ENCODE measurements at places on chromosomes 4 and X.

GRCh38 chrX:124501586-124501985 is 155.2 kb downstream of the SH2D1A start:
- no peak for DNase-seq

DNA sequence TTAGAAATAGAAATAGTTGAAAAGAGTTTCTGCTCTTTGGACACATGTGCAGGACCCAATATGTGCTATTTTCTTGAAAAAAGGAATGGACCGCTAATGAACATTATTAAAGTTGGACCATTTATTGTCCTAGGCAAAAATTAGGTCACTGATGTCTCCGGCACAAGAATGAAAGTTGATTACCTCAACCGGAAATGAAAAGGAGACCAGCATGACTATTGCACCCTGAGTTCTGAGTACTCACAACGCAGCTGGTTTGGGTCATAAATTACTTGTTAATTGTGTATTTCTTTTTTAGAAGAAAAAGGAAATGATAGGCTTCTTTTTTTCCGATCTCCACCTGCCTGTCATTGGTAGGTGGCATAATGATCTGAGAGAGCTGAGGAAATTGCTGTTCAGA is 232.7 kb downstream of the ARHGAP24 start:
- no peak for DNase-seq

GRCh38 chr4:23768541-23768940 is 121.3 kb downstream of the PPARGC1A start:
- DNase-seq: no peak

GRCh38 chr4:41784191-41784979 is 35.9 kb upstream of the PHOX2B start:
- no peak for DNase-seq

- no peak for DNase-seq
Measured at GRCh38 chr4:155539746-155540145, 126.9 kb upstream of the GUCY1A1 start.

DNA sequence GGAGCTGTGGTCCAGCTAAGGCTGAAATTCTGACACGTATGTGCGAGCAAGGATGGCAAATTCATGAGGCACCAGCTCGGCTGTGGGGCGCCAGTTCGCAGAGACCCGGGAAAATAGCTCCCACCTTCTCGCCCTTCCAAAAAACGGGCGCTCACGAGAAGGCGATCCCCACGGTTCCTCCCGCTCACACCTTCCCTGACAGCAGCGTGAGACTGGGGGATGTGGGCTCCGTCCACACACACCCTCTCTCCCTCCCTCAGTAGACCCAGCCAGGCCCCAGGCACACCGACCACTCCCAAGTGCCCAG is 584 bp downstream of the GPC3 start:
- no peak for DNase-seq

DNA sequence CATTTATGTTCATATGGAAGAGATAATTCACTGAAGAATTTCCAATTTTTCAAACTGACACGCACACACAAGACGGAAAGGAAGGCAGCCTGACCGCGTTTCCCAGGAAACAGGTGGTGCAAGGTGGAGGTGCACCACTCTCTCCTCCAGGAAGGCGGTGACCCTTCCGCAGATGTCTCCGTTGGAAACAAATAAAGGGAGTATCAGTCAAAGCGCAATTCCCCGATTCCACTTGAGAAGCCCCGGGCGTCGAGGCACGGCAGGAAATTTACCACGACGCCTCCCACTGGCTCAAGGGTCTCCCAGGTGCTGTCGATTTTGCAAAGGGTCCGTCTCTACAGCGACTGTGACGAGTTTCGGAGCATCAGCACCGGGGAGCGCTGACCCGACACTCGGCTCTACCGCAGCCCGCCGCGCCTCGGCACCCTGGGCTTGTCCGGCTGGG is 770 bp upstream of the TIGD2 start:
- no peak for DNase-seq

DNA sequence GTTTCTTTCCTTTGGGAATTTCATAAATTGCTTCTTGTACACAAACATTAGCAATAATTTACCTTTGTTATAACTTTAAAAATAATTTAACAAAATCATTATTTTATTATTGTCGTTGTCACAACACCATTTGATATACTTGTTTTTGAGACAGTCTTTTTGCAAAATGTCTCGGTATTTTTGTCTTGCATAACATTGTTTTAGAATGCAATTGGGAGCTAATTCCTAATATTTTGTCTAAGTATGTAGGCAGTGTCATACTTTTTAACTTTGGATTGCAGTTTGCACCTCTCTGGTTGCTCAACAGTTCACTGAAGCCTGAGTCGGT is 340 bp upstream of the CFAP299 start:
- DNase-seq: no peak

DNA sequence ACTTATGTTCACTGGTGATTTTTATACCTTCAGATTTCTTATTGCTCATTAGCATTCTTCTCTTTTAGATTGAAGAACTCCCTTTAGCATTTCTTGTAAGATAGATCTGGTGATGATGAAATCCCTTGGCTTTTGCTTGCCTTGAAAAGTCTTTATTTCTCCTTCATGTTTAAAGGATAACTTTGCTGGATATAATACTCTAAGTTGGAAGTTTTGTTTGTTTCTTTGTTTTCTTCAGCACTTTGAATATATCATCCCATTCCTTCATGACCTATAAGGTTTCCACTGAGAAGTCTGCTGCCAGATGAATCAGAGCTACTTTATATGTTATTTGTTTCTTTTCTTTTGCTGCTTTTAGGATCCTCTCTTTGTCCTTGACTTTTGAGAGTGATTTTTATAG is 18.5 kb downstream of the CC2D2A start:
- no peak for DNase-seq

GRCh38 chrX:20311505-20311904 is 44.8 kb upstream of the RPS6KA3 start:
- no peak for DNase-seq

GRCh38 chrX:124931241-124931640 is 388.4 kb upstream of the TEX13C start:
- DNase-seq: no peak

GRCh38 chr4:69830560-69831269 is 29.2 kb downstream of the SULT1E1 start:
- no peak for DNase-seq

DNA sequence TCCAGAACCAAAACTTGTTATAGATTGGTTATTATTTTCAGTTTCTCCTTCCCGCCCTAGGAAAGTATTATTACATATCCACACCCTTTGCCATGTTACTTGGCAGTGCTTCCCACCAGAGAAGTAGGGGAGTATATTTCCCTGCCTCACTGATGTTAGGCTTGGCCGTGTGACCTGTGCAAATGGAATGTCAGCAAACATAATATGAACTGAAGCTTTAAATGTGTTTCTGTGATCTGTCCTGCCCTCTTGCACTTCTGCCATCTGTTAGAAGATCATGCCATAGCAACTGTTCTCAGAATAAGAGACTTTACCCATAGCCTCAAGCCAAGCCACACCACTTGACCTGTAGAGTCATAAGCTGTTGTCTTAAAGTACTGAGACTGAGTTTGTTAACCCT is 36.7 kb upstream of the NEUROG2 start:
- peak; percentile 67 for DNase-seq

Measured in AG20443 (cell line).